ENCODE measurements at places on chromosomes 12 and 14.

DNA sequence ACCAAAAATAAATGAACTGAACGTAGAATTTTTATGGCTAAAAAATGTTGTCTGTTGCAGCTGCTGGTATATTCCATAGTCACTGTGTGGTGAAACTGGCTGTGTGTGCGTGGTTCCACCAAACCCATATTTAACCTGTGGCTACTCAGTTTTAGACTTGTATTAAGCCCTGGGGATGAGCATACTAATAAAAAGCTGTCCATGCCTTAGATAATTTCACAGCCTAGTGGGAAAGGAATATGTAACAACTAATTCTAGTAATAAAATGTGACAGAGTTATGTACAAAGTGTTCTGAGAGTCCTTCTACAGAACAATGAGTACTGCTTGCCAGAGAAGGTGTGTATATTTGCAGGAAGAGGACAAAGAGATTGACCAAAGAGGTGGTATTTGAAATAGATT lies 125.5 kb downstream of the TMTC3 start:
- no peak for DNase-seq

GRCh38 chr14:54760866-54761575 lies 141.6 kb downstream of the GCH1 start:
- DNase-seq: no peak

- no peak for DNase-seq
Observed at GRCh38 chr14:64200170-64200569, 94.0 kb downstream of the ESR2 start.

DNA sequence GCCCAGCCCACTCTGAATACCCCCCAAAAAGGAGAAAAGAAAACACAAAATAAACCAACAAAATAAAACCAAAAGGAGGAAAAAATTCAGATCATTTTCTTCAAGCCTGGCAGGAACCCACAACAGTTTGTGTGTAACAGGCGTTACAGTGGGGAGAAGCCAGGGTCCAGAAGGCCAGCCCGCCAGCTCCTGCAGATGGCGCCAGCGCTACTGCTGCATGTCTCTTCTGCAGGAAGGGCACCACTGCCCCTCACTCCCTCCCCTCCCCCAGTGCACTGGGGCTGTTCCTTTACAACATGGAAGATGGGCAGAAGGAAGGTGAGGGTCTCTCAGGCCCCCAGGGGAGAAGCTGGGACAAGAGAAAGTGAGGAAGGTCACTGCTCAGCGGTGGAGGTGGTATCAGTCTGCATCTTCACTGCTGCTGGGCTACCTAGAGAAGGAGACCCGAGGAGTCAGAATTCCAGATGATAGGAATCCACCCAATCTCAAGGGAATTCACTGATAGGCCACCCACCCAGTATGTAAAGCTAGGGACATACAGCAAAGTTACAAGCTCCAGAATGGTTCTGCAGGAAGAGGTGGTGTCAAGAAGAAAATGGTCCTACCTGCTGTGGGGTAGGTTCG lies 2.3 kb upstream of the NOP2 start:
- DNase-seq: peak; percentile 25

GRCh38 chr14:101010293-101010692 lies 106.8 kb upstream of the RTL1 start:
- DNase-seq: no peak

DNA sequence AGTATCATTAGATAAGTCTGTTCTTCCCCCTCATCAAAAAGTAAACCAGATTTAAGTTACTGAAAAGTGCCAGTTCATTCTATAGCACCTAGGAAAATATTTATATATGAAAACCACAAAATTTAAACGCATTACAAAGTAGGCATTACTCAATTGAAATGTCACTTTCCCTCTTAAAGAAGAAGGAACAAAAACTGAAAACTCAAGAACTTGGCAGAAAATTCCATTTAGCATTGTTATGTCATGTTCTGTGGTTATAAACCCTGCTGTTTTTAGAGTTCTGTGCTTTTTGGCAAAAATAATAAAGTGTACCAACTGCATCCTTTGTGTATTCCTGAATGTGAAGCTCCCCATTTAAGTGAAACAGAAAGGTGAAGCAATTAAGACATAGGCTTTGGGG lies 3.6 kb downstream of the FGD4 start:
- no peak for DNase-seq

GRCh38 chr14:100434911-100435438 lies 111.8 kb downstream of the SLC25A47 start:
- DNase-seq: no peak

DNA sequence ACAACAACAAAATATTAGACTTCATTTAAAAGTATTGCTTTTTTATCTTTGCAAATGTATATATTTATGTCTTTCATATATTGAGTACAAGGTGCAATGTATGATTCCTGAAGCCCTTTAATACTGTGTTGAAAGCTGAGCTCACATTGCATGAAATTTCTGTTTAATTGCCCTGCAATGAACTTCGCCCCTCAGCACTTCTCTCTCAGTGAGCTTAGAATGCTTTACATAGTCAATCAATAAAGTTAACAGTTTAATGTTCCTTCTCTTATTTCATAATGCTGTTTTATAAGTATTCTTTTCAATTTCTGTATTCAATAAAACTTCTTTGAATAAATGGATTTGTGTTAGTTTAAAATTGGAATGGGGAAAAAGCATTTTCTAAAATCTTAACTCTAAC lies 607.1 kb downstream of the SOX5 start:
- DNase-seq: no peak

- DNase-seq: no peak
Observed at GRCh38 chr14:86035882-86036281, 505.9 kb downstream of the FLRT2 start.

DNA sequence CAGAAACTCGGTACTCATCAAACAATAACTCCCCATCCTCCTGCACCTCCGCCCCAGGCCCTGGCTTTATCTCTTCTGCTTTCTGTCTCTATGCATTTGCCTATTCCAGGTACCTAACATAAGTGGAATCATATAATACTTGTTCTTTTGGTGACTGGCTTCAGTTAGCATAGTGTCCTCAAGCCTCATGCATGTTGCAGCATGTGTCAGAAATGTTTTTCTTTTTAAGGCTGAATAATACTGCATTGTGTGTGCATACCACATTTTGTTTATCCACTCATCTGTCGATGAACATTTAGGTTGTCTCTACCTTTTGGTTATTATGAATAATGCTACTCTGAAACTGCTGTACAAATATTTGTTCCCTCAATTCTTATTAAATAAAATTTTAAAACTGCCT lies 117.1 kb downstream of the KICS2 start:
- no peak for DNase-seq

DNA sequence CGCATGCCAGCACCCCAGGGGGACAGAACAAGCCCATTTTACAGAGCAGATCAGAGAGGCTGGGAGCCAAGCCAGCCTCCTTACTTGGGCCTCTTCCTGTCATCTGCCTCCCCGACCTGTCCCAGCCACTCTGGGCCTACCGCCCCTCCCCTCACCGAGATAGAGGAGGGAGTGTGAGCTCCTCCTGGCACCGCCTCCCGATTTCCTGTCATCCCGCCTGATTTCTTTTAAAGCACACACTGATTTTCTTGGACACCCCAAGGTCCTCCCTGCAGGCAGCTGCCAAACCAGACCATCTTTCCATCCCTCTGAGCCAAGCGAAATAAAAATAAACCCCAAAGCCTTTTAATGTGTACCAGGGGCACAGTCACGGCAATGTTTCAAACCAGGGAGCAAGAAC lies 108.4 kb downstream of the RFLNA start:
- DNase-seq: no peak

GRCh38 chr14:67675219-67675582 lies 769 bp upstream of the VTI1B start:
- no peak for DNase-seq

- DNase-seq: peak; percentile 47
Observed at GRCh38 chr12:124480469-124481256, 86.7 kb downstream of the NCOR2 start.

GRCh38 chr14:64944861-64945260 lies 2.3 kb upstream of the GPX2 start:
- DNase-seq: no peak

DNA sequence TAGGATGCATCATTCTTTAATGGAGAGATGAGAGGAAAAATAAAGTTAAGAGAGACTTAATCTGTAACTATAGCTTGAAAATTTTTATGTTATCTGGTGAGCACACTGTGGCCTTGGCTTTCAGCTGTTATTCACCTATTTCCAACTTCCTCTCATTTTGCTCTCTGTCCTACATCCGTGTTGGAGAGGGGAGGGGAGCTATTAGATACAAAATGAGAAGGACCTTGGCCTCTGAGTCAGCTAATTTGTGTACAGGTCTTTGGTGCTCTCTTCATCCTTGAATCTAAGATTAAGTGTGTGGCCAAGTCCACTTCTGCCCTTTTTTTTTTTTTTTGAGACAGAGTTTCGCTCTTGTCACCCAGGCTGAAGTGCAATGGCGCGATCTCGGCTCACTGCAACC lies 887 bp upstream of the APOBEC1 start:
- no peak for DNase-seq

- no peak for DNase-seq
Observed at GRCh38 chr14:102929241-102930137, 7.0 kb downstream of the AMN start.

DNA sequence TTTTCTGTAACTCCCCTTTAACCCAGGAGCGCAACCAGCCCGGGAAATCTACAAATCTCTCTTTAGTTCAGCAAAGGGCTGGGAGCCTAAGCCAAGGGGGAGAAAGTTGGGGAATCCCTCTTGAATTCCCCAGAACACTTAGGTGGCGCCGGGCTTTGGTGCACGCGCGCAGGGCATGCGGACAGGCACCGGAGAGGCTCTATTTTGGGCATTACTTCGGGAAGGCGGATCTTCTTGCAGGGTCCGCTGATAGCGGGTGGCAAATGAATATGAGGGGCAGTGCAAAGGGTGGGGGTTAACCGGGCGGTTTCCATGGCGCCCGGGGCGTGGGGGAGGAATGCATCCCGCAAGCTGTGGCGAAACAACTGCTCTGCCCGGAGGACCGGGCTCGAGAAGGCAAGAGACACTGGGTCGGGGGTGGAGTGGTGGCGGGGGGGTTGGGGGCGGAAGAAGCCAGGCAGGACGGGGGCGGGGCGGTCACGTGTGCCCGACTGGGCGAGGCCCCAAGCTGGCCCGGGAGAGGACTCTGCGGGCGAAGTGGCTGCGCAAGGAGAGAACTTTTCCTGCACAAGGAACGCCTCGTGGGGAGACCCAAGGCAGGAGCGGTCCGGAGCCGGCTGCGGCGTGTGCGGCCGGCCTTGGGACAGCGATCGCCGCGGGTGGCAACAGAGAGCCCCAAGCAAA lies at the start of gene FLVCR2:
FLVCR2 (plus strand) TSS at position 519 of the 684 bp plus-strand sequence. CDS start 353 bp downstream, outside the sequence.
- peak; percentile 37 for DNase-seq

DNA sequence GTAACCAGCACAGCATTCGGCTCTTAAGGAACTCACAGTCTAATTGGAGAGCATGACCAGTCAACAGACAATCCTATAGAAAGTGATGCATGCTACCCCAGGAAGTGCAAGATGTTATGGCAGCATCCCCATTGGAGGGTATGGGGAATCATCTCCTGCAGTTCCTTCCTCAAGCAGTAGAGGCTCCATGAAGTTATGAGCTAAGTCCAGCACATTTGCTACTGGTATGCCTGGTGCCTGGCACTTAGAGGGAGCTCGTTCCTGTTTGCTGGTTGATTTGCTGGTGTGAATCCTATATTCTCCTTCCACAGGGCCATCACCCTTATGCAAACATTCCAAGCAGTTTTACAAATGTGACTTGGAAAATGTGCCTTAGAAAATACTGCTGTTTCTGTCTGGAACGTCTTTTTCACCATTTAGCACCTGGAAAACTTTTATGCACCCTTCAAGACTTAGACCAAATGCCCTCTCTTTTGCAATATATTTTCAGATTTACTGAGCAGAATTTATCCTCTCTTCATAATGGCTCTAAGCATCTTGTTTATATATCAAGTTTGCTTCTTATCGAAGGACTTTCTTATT lies 136.1 kb upstream of the WSCD2 start:
- peak; percentile 14 for DNase-seq

Data from fibroblast of upper back skin (primary cell).